H54 (cell line): ENCODE measurements at places on chromosomes 13 and 19.

DNA sequence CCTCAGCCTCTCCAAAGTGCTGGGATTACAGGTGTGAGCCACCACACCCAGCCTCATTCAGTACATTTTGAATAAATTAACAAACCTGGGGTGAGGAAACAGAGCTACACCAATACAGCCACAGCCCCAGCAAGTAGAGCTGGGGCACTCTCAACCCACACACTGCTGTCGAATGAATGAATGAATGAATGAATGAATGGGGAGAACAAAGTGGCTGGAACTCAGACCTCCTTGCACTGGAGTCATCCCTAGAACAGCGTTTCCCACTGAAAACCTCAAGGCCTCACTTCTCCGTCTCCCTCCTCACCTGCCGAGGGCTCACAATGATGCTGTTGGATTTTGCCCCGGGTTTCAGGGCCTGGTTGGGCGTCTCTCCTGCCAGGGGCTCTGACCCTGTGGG, 2.8 kb downstream of the ERCC1 start:
- DNase-seq: no peak

DNA sequence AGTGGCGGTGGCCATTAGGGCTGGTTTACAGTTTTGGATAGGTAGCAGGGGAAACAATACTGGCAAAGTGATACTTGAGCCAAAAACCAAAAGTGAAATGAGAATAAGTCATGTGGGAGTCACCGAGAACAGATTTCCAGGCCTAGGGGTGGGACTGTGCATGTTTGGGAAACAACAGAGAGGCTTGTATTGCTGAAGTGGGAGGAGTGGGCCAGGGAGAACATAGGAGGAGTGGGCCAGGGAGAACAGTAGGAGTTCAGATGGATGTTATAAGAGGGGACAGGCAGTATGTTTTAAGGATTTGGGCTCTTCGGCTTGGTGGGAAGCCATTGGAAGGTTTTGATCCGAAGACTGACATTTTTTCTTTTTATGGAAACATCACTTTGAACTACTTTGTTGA, 35.5 kb downstream of the AKAP11 start:
- no peak for DNase-seq

DNA sequence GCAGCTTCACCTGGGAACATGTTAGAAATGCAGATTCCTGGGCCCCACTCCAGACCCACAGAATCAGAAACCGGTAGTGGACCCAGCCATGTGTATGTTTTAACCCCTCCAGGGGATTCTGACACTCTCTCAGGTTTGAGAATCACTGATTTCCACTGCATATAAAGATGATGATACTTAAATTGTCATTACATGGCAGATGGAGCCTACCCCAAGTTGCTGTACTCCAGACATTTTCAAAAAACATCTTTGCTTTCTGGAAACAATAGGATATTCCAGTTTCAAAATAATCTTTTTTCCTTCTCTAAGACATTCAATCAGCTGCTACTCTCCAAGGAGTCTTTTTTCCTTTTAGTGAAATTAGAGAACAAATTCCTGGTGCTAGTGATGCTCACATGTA, 48.6 kb upstream of the RGCC start:
- DNase-seq: no peak

DNA sequence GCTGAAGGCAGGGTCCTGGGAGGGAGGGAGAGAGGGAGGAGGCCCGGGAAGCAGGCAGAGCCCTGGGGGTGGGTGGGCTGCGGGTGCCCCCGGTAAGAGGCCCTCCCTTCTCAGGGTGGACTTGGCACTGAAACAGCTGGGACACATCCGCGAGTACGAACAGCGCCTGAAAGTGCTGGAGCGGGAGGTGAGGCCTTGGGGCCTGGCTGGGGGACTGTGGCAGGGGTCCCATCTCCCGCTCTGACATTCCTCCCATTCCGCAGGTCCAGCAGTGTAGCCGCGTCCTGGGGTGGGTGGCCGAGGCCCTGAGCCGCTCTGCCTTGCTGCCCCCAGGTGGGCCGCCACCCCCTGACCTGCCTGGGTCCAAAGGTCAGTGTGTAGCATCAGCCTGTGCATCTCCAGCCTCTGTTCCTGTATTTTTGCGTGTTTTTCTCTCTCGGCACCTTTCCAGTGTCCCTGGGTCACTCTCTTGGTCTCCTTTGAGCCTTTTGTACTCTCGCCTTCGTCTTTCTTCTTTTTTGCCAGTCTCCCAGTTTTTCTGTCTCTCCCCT, 53.4 kb downstream of the TRPM4 start:
- no peak for DNase-seq

GRCh38 chr19:55082020-55082851, 6.6 kb downstream of the EPS8L1 start:
- peak; percentile 89 for DNase-seq

GRCh38 chr19:38617764-38618589, at the start of gene MAP4K1:
Gene MAP4K1, minus strand, starts transcription at chr19:38617953. Its CDS starts 58 bp downstream, at chr19:38617895.
- no peak for DNase-seq

GRCh38 chr19:19110410-19111135, 27.7 kb downstream of the TMEM161A start:
- DNase-seq: no peak

GRCh38 chr13:80363890-80364503, 23.1 kb upstream of the SPRY2 start:
- DNase-seq: peak; percentile 24

DNA sequence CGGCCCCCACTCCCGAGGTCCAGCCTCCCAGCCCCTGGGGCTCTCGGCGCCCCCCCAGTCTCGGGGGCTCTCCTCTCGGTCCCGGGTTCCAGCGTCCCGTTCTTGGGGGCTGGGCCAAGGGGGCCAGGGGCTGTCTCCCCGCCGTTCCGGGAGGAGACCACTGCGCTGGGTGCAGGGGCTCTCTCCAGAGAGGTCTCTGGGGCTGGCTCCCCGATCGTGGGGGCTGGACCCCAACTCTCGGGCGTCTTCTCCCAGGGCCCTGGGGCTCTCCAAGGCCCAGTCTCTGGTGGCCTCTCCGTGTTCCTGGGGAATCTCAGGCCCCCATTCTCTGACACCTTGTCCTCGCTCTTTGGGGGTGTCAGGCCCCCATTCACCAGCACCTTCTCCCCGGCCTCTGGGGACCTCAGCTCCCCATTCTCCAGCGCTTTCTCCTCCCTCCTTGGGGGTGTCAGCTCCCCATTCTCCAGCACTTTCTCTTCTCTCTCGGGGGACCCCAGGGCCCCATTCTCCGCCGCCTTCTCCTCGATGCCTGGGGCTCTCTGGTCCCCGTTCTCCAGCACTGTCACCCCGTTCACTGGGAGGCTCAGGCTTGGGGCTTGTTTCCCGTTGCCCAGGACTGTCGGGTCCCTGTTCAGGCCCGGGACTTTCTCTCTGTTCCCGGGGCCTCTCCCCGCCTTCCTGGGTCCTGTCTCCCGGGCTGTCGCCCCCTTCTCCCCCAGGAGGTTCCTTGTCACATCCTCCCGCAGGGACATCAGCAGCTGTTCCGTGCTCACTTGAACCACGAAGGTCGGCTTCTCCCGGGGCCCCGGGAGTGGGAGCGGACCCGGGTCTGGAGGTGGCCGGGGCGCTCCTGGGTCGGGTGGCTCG, 13.7 kb downstream of the LMTK3 start:
- DNase-seq: no peak

DNA sequence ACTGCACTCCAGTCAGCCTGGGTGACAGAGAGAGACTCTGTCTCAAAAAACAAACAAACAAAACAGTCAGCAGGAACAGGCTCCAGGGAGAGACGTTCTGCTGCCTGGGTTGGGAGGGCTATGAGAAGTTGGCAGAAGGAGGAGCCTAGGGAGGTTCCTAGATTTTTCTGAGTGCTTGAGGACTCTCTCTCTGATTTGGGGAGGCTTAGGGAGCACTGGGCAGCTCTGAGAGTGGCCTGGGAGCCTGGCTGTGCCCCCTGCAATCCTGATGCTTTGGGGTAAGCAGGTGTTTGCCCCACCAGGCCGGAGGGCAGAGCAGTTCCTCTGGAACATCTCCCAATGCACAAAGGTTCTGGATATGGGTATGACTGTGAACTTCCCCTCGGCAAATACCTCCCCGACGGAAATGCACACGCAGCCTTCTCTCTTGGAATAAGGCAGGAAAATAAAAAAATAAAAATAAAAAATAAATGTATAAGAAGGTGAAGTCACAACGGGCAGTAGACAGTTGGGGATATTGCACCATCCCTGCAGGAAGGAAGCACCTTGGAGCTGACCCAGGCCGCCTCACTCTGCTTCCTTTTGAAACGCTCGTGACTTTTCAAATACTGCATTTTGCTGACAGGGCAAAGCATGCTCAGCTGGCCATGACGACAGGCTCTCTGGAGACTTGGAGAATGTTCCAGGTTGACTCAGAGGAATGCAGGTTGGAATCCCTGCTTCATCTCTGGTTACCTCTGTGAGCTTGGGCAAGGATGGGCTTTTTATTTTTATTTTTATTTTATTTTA, 26.5 kb upstream of the HOMER3 start:
- no peak for DNase-seq

- DNase-seq: no peak
Observed at GRCh38 chr13:39981056-39981455, 325.6 kb downstream of the COG6 start.

GRCh38 chr13:46051968-46052318, 603 bp downstream of the ZC3H13 start:
- no peak for DNase-seq

- no peak for DNase-seq
Observed at GRCh38 chr19:772730-773436, 22.0 kb downstream of the MISP start.

GRCh38 chr13:87677496-87678371, 6.6 kb downstream of the SLITRK5 start:
- DNase-seq: peak; percentile 51

- DNase-seq: no peak
Observed at GRCh38 chr19:52658595-52658994, 20.4 kb upstream of the ZNF83 start.

DNA sequence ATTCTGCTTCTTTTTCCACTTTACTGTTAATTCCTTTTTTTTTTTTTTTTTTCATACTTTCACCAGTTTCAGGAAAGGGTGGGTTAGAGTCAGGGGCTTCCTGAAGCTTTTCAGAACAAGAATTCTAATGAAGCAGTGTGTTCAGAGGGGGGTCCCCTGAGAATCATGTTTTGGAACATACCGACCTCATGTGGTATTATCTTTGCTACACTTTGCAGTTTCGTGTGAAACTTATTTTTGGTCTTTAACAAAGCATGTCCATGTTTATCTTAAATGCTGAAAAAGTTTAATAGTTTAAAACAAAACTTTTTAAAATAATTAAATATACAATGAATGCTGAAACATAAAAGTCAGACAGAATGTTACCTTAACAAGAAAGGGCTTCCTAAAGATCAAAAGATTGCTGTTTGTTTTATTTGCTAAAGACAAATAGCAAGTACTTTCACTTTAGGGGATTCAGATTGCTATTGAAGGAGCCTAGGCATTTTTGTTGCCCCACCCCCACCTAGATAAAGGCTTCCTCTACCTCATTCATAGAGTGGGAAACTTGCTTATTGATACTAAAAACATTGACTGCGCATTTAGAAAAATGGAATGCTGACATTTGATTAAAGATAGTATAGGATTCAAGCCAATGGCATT, 21.1 kb upstream of the POMP start:
- DNase-seq: no peak

- DNase-seq: no peak
Observed at GRCh38 chr13:98447881-98448641, 128.8 kb downstream of the STK24 start.

DNA sequence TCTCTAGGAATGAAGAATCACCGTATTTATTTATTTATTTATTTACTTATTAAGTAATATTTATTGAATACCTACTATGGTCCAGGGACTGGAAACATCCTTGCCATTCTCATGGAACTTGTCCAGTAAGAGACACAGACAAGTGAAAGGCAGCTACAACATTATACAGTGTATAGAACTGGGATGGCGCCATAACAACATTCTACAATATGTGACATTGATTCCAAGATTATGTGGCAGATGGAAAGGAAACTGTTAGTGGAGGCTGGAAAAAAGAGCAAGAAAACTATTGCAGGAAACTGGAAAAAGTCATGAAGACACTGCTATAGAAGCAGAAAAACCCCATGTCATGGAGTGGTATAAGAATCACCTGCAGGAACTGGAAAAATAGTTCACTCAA, 9.4 kb upstream of the TBC1D4 start:
- DNase-seq: no peak

- DNase-seq: no peak
Observed at GRCh38 chr19:49564616-49565045, 15.7 kb downstream of the NOSIP start.

GRCh38 chr19:15108845-15109767, 1.9 kb downstream of the SYDE1 start:
- DNase-seq: no peak

GRCh38 chr13:46668931-46669525, 116.1 kb downstream of the LRCH1 start:
- no peak for DNase-seq

DNA sequence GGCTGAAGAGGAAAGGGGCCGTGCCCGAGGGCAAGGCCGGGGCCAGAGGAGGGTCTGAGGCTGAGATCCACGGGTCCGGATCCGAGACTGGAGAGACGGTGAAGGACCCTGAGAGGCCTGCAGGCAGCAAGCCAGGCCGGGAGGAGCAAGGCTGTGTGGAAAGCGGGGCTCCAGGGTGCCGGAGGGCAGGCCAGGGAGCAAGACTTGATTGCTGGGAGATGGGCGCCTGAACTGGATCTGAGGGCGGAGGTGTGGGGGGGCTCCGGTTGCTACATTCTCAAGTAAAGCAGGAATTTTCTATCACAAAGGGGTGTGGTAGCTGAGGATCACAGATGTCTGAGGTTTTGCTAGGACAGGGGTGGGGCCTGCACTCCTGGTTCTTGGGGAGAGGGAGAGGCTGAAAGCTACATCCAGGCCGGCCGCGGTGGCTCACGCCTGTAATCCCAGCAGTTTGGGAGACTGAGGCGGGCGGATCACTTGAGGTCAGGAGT, 3.8 kb downstream of the MAMSTR start:
- no peak for DNase-seq

GRCh38 chr13:26026211-26026610, 25.6 kb downstream of the SHISA2 start:
- DNase-seq: no peak

- DNase-seq: peak; percentile 28
Observed at GRCh38 chr19:56314018-56314380, 640 bp downstream of the ZSCAN5A start.

DNA sequence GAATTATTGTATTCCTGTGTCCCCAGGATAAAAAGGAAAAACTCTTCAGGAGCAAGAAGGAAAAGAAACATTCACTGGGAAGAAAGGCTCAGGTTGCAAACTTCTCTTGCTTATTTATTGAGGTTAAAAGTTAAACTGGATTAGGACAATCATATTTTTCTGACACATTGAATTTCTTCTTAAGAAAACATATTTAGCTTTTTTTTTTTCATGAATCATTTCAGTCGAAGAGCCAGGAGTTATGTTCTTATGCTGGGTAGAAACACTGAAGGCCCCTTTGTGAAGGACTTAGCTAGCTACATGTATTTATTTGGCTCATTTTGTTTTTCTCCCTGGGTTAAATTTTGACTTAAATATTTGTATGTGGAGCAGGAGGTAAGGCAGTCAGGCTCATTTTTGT, 434.0 kb downstream of the KLF5 start:
- DNase-seq: no peak

GRCh38 chr13:76656500-76656899, 229.7 kb downstream of the KCTD12 start:
- no peak for DNase-seq

GRCh38 chr19:30567536-30568232, 195.5 kb downstream of the ZNF536 start:
- no peak for DNase-seq

GRCh38 chr13:34577051-34577450, 365.0 kb upstream of the NBEA start:
- no peak for DNase-seq
